ENCODE measurements at places on chromosomes 11 and 22. TPM values are rescaled to one million over a fixed set of nuclear protein-coding genes. Genes with fewer than 3 reads are reported as not detected.
A peak's percentile ranks its signal among the peaks of the same experiment; 100 is the strongest.

DNA sequence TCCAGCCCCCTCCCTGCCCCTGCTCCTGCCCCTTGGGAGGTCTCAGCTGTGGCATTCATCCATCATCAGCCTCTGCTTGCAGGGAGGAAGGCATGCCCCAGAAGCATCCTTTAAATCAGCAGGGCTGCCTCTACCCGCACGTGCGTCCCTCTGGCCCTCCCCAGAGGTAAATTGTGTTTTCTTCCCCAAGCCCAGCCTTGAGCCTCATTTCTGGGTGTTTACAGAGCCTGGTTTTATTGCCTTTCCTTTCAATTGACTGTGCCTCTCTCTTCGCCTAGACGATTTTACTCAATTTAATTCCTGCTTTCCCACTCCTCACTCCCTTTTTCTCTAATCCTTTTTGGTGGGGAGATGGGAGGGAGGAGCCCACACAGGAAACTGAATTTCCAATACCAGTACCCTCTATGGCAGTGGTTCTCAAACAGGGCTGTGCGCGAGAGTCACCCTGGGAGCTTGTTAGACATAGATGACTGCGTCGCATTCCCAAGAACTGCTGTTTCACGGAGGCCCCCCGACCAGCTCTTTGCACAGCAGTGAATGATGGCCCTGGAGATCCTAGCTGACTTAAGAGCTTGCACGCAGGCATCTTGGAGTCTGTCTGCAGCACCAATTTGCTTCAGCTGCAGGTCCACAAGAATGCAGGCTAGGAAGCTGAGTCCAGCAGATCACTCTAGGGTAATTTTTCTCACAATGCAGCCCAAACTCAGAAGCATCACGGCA lies 15.1 kb upstream of the OAF start:
- DNase-seq = no peak

GRCh38 chr11:8615291-8616032 lies 21.4 kb upstream of the STK33 start:
- DNase-seq = no peak

DNA sequence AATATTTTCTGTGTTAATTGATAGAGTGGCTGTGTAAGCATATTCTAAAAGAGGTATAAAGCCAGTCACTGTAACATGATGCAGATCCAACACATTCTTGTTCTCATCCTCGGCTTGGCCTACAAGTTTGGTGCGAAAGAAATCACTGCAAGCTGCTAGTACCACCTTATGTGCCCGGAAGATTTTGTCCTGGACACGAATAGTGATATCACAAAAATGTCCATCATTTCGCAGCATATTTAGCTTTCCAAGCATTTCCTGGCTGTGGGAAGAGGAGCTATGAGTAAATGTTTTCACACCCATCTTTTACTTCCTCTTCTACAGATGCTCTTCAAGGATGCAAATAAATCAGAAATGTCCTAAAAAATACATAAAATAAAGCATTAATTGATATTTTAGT lies 53.1 kb downstream of the ZBTB44 start:
- DNase-seq = no peak

GRCh38 chr11:92941676-92942571 lies 27.5 kb upstream of the MTNR1B start:
- peak; percentile 62 for DNase-seq

The P4HA3 gene
- total RNA-seq = 36.3 TPM

The LMO1 gene
- total RNA-seq = not detected

The APOA4 gene
- total RNA-seq = not detected

The OR56A1 gene
- total RNA-seq = not detected

Data from lung microvascular endothelial cell (primary cell).